Upper lobe of left lung (tissue), 6 donors: ENCODE measurements at places on chromosomes 5 and 9. TPM values are rescaled to one million over a fixed set of nuclear protein-coding genes. Genes with fewer than 3 reads are reported as not detected.
A peak's percentile ranks its signal among the peaks of the same experiment; 100 is the strongest.

GRCh38 chr5:39208471-39208870, 10.9 kb downstream of the FYB1 start:
- DNase-seq: no peak

ARHGEF37 gene
- 4.3 TPM for total RNA-seq

DNA sequence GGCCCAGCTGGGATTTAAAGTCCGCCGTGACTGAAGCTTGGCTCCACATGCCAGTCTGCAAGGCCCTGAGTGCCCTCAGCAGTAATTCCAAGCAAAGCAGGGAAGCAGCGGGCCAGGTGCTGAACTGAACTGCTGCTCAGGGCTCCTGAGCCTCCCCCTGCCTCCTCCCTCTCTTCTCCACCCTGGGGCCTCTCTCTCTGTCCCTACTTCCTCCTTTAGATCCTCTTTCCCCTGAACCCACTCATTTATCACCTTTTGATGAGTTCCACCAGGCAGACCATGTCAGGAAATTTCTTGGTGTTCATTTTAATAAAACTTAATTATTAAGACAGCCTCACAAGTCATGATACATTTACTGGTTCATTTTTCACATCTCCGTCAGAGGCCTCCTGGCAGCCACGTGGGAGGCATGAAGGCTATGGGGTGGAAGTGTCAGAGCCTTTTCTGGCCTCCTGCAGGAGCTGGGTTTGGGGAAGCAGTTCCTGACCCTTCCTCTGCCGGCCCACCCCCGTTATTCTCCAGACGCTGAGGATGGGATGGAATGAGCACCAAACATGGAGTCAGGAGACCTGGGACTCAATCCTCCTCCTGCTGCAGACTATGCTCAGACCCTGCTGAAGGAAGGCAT, 32.2 kb upstream of the KCNIP1 start:
- DNase-seq: no peak

TXNDC8 gene
- not detected for total RNA-seq

DND1 gene
- total RNA-seq: 1.0 TPM

NME5 gene
- 4.0 TPM for total RNA-seq

DNA sequence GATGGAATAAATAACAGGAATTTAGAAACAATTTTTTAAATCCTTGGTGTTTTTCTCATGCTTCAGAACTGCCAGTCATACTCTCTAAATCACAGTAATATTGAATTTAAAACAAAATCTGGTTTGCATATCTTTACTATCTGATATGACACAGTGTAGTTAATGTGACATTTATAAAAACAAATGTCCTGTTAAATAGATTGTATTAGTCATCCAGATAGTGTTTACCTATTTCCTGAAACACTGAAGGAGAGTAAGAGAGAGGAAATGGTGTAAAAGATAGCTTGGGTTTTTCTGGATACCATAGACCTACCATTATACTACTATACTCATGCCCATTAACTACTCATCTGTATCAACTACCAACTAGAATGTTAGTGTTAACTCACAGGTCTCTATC, 292.3 kb downstream of the MAN2A1 start:
- no peak for DNase-seq

IL5 gene
- total RNA-seq: not detected

- DNase-seq: no peak
These were observed 9.6 kb downstream of the SLC9A3 start for GRCh38 chr5:514673-515072.

DNA sequence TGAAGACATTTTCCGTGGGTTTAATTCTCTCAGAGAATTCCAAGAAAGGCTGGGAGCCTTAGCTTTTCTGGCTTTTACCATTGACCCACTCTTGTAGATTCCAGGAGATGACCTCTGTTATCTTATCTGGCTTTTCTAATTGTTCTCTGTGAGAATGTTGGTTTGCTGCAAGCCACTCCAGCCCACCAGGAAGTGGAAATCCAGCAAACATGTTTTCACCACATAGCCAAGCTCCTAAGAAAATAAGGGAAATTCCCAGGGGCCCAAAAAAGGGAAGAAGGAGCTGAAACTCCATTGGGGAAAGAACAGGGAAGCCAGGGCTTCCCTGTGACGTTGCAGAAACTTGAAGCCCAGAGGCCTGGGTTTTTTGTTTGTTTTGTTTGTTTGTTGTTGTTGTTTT, 19.7 kb downstream of the GPR107 start:
- peak; percentile 24 for DNase-seq

- no peak for DNase-seq
These were observed 124.2 kb upstream of the GAS1 start for GRCh38 chr9:87071473-87071872.
